Effector CD8-positive, alpha-beta T cell (primary cell): ENCODE measurements at places on chromosomes 5 and 9.

DNA sequence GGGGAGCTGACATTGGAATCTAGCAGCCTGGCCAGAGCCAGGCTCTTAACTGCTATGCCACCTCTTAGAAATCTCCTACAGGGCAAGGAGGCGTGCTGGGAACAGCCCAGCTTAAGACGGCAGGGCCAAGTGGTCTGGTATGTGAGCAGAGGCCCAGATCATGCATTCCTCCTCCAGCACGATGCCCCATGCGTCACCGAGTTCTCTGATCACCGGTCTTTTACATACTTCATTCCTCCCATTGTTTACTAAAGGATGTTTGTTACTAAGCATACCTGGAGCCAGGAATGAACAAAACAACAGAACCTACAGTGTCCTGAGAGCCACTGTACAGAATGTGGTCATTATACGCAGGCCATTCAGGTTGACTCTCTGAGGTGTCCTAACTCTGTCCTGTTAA lies 73.8 kb downstream of the TRIO start:
- DNase-seq: no peak

GRCh38 chr5:160280384-160281095 lies 31.8 kb downstream of the CCNJL start:
- DNase-seq: no peak

DNA sequence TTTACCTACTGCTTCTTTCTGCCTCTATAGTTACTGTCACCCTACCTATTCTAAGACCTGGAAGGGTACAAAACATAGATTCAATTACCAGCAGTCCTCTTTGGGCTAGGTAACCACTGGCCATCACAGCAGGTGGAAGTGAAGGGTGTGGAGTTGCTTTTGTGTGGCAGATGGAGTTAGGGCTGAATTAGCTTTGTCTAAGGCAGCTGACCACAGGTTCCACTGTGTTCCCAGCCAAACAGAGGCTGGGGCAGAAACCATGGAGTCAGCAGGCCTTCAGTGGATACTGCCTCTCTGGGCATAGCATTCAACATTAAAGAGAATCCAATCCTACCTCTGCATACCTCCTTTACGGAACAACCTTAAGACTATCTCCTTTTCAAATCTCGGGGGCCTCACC lies 254.2 kb downstream of the RFX3 start:
- no peak for DNase-seq

GRCh38 chr5:95923918-95924544 lies 37.6 kb downstream of the ELL2 start:
- DNase-seq: no peak

DNA sequence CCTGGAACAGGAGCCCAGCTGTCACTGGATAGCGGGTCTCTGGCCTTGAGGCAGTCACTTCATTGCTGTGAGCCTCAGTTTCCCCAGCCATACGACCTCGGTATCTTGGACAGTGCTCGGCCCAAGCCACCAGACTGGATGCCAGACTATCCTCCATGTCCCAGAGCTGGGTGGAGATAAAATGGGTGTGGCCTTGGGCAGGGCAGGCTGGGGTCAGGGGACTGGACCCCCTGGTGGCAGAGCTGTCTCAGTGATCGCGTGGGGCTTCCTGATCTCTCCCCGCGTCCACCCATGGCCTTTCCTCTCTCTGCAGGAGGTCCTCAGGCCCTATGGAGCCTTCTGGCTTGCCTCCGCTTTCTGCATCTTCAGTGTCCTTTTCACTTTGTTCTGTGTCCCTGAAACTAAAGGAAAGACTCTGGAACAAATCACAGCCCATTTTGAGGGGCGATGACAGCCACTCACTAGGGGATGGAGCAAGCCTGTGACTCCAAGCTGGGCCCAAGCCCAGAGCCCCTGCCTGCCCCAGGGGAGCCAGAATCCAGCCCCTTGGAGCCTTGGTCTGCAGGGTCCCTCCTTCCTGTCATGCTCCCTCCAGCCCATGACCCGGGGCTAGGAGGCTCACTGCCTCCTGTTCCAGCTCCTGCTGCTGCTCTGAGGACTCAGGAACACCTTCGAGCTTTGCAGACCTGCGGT lies 10.0 kb downstream of the SLC2A8 start:
- DNase-seq: no peak

GRCh38 chr5:119949426-119949999 lies 320.2 kb downstream of the FAM170A start:
- no peak for DNase-seq

DNA sequence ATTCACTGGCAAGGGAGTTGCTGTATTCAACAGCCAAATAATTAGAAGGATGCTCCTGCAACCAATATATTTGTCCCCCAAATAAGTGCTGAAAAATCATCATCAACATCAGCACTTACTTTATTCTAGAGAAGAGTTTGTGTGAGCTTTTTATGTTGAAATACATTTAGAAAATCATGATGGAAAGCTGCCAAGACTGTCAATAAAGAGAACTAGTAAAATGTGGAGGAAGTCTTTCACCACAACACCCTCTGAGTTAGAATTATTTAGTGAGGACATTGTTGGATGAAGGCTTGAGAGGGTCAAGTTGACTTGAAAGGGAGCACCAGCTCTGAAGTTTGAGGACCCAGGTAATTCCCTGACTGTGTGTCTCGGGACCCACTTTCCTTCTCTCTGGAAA lies 100.2 kb upstream of the TBCA start:
- no peak for DNase-seq

DNA sequence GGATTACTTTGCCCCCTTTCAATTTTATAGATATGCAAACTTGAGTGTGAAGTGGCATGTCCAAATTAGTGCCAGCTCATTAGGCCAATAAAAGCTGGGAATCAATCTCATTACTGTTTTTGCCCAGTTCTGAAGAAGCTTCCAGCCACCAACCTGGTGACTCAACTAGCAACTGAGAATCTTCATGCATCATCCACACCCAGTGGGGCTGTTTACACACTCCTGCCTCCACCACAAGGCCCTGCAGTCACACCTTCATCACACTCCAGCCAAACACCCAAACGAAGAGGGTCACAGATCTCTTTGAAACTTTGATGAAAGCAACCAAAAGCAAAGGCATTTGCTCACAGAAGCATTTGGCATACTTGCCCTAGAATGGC lies 41.3 kb upstream of the S1PR3 start:
- DNase-seq: no peak

DNA sequence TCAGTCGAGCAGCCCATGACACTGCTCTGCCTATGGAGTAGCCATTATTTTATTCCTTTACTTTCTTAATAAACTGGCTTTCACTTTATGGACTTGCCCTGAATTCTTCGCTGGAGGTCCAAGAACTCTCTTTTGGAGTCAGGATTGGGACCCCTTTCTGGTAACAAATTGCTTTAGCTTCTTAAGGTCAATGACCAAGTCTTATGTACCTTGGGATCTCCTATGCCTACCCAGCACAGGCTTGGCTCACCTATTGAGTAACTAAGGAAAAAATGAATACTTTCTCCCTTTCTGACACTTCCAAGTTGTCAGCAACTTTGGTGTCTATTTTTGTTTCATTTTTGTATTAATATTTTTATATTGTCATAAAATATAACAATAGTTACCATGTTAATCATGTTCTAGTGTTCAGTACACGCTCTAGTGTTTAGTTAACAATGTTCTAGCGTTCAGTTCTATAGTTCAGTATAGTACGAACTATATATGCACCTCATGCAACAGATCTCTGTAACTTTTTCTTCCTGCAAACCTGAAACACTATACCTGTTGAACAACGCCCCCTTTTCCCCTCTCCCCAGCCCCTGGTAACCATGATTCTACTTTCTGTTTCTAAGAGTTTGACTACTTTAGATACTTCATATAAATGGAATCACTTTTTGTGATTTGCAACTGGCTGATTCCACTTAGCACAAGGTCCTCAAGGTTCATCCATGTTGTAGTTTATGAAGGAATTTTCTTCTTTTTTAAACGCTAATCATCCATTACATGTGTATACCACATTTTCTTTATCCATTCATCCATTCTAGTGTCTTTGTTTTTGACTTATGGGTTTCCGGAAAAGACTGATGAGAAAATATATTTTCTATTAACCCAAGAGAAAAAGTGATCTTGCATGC lies 1.8 kb upstream of the RHOBTB3 start:
- no peak for DNase-seq

GRCh38 chr5:171640480-171640879 lies 145.1 kb upstream of the SMIM23 start:
- DNase-seq: no peak

GRCh38 chr5:81023261-81023970 lies 63.3 kb downstream of the RASGRF2 start:
- DNase-seq: no peak

GRCh38 chr5:41365369-41365768 lies 145.0 kb downstream of the PLCXD3 start:
- DNase-seq: no peak

DNA sequence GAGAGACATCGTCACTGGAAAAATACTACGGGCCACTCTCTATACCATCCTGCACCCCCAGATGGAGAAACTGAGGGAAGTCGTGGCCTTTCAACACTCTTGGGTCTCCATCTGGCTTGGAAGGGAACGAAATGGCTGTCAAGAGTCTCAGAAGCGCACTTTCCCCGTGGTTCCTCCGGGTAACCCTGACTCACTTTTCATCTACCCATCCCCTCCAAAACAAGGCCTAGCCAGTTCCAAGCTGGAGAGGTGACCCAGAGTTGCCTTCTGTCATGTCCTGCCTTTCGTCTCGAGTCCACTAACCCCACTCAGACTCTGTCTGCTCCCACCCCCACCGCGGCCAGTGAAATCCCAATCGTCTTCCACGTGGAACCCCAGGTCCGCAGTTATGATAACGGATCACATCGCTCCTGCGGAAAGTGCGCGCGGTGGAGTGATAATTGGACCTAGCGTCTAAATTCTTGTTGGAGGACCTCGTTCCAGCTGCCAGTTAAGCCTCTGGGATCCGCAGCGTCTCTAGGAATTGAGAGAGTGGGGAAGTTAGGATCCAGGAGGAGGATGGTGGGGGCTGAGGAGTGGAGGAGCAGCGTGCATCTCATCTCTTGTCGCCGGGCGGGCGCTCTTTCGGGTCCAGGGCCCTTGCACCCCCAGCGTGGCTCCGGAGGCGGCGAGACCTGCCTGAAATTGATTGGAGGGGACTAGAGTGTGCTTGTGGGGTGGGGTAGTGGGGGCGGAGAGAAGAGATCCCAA lies 4.6 kb downstream of the CDKN2A start:
- DNase-seq: no peak
